GM20000 (cell line): ENCODE measurements at places on chromosomes 11 and 22.

- DNase-seq: no peak
Observed at GRCh38 chr22:27358096-27358870, 443.3 kb downstream of the MN1 start.

DNA sequence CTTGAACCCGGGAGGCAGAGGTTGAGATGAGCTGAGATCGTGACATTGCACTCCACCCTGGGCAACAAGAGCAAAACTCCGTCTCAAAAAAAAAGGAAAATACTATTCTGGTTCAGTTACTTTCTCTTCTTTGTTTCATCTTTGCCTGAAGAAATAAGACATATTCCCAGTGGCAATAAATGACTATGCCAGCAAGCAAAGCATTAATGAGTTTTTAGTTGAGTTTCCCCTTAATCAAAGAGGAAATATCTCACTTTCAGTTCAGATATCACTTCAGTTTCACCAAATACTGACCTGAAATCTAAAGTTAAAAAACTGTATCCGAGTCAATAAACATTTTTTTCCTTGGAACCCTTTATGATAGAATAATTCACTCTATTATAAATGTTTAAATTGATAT, 10.4 kb downstream of the PISD start:
- no peak for DNase-seq

DNA sequence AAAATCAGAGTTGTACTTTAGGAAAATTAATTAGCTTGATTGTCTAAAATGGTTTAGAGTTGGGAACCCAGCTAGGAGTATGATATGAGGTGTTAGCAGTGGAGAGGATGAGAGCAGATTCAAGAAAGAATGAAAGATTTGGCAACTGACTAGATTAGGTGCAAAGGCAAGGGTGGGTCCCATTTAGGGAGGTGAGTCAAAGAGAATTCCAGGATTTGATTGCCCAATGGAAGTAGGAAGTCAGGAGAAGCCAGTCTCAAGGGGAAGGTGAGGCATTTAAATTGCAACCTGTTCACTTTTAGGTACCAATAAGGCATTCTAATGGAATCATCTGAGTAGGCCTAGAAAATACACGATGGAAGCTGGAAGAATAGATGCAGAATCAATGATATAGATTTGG, 3.6 kb upstream of the CKAP5 start:
- DNase-seq: no peak

GRCh38 chr11:123351375-123351774, 78.7 kb upstream of the GRAMD1B start:
- no peak for DNase-seq

- no peak for DNase-seq
Observed at GRCh38 chr11:81825346-81825745, 908.3 kb downstream of the FAM181B start.

GRCh38 chr22:38335077-38335476, 17.8 kb upstream of the CSNK1E start:
- no peak for DNase-seq

GRCh38 chr11:60498853-60499252, 6.3 kb downstream of the MS4A12 start:
- no peak for DNase-seq

- no peak for DNase-seq
Observed at GRCh38 chr11:1529774-1530173, 42.3 kb downstream of the DUSP8 start.

GRCh38 chr11:122786896-122787295, 51.4 kb upstream of the CRTAM start:
- DNase-seq: no peak

- DNase-seq: no peak
Observed at GRCh38 chr11:67320011-67320410, 16.7 kb downstream of the SSH3 start.

DNA sequence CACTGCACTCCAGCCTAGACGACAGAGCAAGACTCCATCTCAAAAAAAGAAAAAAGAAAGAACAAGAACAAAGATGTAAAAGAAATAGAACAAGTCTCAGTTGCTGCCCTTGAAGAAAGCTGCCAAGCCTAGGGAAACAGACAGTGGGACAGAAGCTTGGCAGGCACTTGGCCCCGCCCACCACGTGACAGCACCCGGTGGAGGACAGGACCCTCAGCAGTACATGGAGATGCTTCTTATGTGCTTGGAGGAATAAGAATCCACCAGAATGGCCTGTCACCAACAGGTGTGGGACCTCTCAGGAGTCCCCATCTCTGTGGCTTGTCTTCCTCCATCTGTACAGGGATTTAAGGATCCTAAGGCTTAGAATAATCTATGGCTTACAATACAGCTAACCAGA, 7.6 kb upstream of the TMPRSS6 start:
- DNase-seq: no peak

DNA sequence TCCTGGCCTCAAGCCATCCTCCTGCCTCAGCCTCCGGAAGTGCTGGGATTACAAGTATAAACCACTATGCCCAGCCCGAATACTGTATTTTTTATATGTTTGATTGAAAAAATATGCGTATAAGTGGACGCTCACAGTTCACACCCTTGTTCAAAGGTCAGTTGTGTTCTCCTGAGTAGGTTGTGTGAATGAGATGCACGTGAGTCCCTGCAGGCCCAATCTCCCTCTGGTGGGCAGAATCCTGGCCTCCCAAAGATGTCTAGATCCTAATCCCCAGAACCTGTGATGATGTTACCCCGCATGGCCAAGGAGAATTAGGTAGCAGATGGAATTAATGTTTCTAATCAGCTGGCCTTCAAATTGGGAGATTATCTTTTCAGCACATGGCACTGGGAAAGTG, 41.9 kb downstream of the CTTN start:
- DNase-seq: no peak

GRCh38 chr11:56720513-56720912, 21.6 kb downstream of the OR9G1 start:
- no peak for DNase-seq

GRCh38 chr11:74000307-74001133, 8.4 kb downstream of the UCP3 start:
- no peak for DNase-seq
